Effector memory CD4-positive, alpha-beta T cell (primary cell): ENCODE measurements at places on chromosomes 12 and 14.

GRCh38 chr12:57940915-57941164 lies 527 bp upstream of the ATP23 start:
- no peak for DNase-seq

DNA sequence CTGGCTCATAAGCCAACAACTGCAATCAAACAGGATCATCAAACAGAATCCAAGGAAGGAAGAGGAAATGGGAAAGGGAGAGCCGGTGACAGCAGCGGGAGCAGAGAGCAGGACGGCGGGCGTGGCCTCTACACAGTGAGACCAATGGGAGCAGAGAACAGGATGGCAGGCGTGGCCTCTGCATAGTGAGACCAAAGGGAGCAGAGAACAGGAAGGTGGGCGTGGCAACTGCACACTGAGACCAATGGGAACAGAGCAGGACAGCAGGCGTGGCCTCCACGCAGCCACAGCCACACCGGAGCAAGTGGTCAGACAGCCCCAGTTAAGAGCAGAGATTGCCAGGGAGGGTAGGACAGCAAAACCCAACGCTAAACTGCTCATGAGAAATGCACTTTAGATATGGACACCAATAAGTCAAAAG lies 16.4 kb downstream of the LRCOL1 start:
- no peak for DNase-seq

DNA sequence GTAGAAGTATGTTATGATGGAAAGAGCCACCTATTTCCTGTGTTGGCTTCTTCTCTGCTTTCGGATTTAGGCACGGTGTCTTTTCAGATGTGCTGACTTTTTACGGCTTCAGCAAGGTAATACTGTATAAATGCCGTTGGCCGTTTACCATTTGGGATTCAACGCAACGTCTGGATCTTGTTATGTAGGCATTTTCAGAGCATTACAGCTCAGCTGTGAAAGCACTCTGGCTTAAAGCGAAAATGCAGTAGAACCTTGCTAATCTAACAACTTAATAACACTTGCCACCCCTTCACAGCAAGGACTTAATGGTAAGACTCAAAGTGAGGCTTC lies 229.9 kb downstream of the EFCAB11 start:
- no peak for DNase-seq

DNA sequence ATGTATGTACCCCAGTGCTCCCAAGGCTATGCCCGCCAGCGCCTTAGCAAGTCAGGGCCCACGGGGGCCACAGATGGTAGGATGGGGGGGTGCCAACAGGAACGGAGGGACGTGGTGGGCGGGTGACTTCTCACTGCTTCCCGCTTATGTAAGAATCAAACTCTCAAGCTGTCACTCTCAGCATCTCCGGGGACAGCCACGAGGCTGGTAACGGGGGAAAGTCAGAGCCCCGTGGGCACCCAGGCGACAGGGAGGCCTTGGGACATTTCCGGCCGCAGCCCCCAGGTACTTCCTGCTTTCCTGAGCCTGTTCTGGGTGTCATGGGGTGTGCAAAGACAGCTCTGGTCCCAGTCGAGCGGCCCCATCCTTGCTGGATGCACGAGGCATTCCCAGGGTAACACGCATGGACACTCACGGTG lies 59.3 kb downstream of the TESC start:
- DNase-seq = no peak

DNA sequence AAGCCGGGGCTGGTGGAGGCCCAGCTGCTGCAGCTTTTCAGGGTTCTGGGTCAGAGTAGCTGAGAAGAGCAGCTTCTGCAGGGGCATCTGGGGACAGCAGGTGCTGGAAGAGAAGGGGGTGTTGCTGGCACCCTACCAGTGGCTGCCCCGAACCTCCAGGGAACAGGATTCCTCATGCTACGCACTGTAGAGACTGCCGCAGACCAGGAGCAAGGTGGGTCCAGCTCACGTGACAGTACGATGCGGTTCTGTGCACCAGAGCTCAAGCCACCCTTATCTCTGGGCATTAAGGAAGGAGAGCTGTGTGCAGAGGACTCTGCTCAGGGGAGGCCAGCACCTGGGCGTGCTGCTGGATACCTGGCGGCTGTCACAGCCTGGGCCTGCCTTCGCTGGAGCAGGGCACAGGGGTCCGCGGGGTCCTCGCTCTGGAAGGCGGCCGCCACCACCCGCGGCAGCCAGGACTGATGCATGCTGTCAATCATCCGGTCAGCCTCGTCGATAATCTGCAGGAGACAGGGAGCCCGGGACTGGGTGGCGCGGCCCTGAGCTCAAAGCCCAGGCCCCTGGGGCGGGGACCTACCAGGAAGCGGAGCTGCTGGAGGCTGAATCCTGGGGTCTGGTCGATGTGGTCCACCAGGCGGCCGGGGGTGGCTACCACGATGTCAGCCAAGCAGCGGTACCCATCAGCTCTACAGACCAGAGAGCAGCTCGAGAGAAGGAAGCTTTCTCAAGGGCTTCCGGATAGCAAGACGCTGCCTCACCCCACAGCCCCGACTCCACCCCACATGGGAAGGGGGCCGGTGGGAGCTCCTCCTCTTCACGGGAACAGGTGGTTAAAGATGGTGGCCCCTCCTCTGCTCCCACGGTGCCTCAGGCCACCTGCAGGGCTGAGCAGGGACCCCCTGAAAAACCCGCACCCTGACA lies 2.9 kb downstream of the DDX51 start:
- no peak for DNase-seq

DNA sequence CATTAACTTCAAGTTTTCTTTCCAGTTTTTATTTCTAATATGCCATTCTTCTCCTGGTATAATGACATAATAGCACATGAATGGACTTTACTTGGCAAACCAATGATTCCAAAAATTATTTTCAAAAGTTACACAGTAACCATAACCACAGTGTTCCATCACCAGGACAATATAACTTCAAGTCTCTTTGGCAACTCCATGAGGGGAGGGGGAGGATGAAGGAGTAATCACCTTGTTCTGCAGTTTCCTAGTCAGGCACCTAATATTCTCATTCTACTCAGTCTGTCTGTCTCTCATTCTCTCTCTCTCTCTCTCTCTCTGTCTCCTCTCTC lies 66.6 kb downstream of the BTG1 start:
- no peak for DNase-seq

- DNase-seq = no peak
Measured at GRCh38 chr14:87656315-87656714, 336.7 kb downstream of the GALC start.

DNA sequence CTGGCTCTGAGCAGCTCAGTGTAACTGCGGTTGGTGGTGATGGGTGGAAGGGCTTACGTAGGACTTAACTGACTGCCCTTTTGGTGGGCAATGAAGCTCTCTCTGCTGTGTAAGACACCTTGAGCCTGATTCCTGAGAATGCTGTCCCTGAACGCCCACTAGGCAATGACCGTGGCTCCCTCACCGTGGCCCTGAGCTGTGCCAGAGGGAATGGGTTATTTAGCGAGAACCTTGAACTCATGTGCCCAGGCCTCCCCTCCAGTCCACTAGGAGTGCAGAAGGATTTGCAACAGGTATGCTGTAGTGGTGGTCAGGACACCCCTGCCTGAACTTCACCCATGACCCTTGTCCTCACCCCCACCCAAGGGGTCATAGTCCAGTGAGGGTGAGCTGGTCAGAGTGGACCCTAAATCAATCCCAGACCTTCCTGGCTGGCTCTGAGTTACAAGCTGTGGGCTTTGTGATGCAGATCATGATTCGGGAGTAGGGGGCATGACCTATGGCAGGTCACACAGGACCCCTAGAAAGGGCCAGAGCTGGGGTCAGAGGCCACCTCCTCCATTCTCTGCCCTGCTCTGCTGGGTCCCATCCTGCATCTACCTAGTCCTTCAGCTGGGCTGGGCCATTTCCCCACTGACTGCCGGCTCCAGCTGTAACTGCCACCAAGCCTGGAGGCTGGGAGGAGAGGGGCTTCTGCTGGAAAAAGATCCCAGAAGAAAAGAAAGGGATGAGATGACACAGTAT lies 14.5 kb upstream of the ANKRD33 start:
- no peak for DNase-seq

- no peak for DNase-seq
Measured at GRCh38 chr14:23389396-23389795, 12.6 kb downstream of the CMTM5 start.

- DNase-seq = no peak
Measured at GRCh38 chr14:52304248-52304904, 9.7 kb upstream of the PTGER2 start.

- no peak for DNase-seq
Measured at GRCh38 chr12:131773582-131774221, 54.5 kb upstream of the MMP17 start.

DNA sequence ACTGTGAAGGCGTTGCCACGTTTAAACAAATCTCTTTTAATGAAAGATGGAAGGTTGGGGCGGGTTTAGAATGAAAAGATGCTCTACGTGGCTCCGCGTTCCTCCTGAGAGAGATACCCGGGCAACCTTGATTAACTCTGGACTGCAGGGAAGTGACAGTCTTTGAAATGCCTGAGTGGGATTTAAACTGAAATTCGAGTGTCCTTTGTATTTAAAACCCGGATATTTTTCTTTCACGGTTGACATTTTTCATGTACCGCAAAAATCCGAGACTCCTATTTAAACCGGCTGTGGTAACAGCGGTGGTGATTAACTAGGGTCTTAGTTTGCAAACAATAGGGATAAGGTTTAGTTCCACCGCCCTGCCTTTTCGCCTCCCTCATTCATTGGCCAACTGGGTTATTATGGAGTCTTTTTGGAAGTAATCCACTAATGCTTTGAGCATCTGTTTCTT lies 707 bp downstream of the G2E3 start:
- no peak for DNase-seq

- DNase-seq = no peak
Measured at GRCh38 chr12:709455-710020, 42.8 kb upstream of the WNK1 start.

- no peak for DNase-seq
Measured at GRCh38 chr12:46554460-46554859, 181.9 kb upstream of the SLC38A2 start.
